ENCODE measurements at places on chromosomes 3 and 15.

- DNase-seq, result no peak
Observed at GRCh38 chr3:53169045-53169831, 8.2 kb downstream of the PRKCD start.

DNA sequence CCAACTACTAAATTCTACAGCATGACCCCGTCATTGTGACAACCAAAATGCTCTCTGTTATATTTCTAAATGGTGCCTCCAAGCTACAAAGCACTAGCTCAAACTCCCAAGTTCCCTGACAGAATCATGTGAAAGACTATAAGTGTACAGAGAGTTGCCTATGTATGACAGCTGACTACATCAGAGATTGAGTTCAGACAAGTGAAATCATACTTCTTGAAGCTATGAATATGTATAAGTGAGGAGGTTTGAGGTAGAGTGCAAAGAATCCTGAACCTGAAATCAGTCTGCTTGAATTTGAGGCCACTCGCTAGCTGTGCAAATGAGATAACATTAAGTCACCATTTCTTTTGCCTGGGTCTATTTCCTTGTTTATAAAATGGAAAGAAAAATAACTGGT lies 63.9 kb upstream of the TP63 start:
- DNase-seq, result no peak

DNA sequence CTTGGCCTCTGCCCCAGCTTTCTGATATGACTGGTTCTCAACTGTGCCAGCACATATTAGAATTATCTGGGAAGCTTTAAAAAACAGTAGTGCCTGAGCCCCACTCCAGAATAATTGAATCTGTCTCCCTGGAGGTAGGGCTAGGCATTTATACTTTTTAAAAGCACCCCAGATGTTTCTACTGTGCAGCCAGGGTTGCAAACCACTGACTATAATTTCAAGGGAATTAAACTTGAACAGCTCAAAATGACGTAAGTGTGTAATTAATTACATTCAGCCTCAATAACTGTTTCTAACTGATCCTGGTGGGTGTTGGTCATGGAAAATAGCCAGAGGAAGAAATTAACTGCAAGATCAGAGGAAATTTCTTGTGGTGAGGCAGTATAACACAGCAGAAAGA lies 4.4 kb upstream of the IRAK2 start:
- no peak for DNase-seq

DNA sequence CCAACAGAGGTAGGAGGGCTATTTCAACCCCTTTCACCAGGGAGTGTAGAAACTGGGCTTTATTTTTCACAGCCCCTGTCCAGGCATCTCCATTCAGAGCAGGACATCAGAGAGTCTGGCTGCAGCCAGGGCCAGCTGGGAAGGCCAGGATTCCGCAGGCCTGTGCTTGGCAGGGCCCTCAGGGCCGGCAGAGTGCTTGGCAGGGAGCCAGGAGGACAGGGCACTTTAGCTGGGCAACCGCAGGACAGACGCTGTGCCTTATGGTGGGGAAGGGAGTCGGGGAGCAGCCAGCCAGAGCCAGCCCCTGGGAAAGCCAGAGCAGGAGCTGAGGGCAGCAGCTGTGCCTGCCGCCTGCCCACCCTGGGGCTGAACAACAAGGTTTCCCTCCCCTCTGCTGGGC lies 34.5 kb upstream of the IQCF6 start:
- DNase-seq, result no peak

- no peak for DNase-seq
Observed at GRCh38 chr15:45434078-45434567, 55.8 kb upstream of the GATM start.

- no peak for DNase-seq
Observed at GRCh38 chr3:194806991-194807630, 121.4 kb downstream of the FAM43A start.

Data from effector CD8-positive, alpha-beta T cell (primary cell).